ENCODE measurements at places on chromosomes 5 and 9. TPM values are rescaled to one million over a fixed set of nuclear protein-coding genes. Genes with fewer than 3 reads are reported as not detected.

The MYMK gene
- polyA plus RNA-seq: not detected

The S1PR3 gene
- polyA plus RNA-seq: 48.0 TPM

The RNF208 gene
- polyA plus RNA-seq: 5.4 TPM

The EXOSC2 gene
- 47.7 TPM for polyA plus RNA-seq

The ADAMTS13 gene
- polyA plus RNA-seq: 14.4 TPM

The CCNO gene
- 5.6 TPM for polyA plus RNA-seq

The PCDHGA1 gene
- polyA plus RNA-seq: 1.0 TPM

DNA sequence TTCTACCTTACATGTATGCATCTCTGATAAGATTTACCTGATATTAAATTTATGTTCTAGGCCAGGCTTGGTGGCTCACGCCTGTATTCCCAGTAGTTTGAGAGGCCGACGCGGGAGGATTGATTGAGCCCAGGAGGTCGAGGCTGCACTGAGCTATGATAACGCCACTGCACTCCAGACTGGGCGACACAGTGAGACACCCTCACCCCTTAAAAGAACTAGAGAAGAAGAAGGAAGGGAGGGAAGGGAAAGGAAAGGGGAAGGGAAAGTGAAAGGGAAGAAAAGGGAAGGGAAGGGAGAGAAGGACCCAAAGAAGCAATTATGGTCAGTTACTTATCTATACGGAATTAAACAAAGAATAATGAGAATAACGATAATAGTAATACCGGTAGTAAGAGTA lies 1.2 kb upstream of the RFK start:
- no peak for DNase-seq

- DNase-seq: no peak
Measured at GRCh38 chr5:6673963-6674362, 39.3 kb upstream of the TENT4A start.

DNA sequence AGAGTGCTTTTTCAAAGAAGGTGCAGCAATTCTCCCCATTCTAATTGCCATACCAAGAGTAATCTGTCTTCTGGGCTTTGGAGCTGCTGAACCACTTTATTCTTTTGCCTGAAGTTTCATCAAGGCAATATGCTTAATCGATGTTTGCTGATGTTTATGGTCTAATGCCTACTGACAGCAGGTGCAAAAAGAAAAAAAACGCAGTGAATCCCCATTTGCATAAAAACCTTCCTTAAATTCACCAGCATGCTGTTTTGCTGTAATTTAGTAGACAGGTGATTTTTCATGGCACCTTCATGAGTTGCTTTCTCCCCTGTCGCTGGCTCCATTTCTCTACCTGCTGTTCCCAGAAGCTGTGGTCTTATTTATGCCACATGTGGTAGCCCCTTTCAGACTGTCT lies 83.1 kb upstream of the MAST4 start:
- no peak for DNase-seq

- no peak for DNase-seq
Measured at GRCh38 chr9:124593200-124593599, 86.0 kb upstream of the NR5A1 start.

DNA sequence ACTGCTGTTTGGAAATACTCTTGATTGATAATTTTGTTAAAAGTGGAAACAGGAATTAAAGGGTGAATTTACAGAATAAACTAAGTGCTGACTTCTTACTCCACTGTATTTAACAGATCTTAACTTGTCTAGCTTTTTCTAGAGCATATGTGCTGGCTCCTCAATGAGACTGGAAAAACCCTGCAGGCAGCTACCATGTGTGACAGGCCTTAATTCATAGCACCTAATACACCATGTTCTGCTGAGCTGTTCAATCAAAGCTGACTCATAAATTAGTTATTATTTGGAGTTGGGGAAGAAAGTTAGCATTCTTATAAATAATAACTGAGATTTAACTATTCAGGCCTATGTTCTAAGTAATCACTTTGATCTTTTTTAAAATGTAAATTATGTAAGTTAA lies 29.4 kb downstream of the CTNNAL1 start:
- no peak for DNase-seq

GRCh38 chr5:98810206-98810605 lies 36.7 kb downstream of the RGMB start:
- DNase-seq: no peak

GRCh38 chr5:112549605-112550166 lies 130.6 kb upstream of the EPB41L4A start:
- DNase-seq: no peak

DNA sequence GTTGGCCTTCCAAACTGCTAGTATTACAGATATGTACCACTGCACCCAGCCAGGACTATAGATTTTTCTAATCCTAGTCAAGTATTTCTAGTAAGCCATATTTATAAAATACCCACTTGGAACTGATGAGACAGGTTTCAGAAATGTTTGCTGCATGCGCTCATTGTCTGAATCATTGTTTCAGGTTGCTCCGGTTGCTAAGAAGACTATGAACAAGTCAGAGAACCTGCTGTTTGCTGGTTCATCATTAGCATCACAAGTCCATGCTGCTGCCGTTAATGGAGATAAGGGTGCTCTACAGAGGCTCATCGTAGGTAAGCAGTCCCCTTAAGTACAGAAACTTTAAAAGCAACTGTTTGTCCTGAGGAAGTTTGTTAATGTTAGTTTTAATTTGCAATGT lies 5.3 kb downstream of the INVS start:
- no peak for DNase-seq

Data from left renal cortex interstitium (tissue), 4 donors.